K562 (cell line): ENCODE measurements at places on chromosomes 1 and 21.

DNA sequence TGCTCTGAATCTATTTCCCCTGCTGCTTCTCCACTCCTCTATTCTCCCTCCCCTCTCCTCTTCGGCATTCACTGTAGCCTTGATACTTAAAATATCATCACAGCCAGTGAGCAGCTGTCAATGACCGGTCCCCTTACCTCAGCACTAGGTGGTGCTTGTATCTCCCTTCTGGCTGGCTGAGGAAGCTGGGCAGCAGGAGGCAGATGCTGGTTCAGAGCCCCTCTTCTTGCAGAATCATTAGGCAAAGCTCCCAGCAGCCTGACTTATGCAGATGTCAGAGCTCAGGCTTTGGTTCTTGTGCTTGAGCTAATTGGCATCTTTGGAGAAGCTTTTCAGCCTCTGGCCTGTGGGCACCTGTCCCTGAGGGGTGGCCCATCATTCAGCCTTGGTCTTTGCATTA lies 31.9 kb upstream of the KCNA2 start:
- H3K27me3 ChIP-seq: peaks cover 3% of the 10 kb centered on the region
- no peak overlapping the region for H3K4me3 ChIP-seq
- DNase-seq: no peak

DNA sequence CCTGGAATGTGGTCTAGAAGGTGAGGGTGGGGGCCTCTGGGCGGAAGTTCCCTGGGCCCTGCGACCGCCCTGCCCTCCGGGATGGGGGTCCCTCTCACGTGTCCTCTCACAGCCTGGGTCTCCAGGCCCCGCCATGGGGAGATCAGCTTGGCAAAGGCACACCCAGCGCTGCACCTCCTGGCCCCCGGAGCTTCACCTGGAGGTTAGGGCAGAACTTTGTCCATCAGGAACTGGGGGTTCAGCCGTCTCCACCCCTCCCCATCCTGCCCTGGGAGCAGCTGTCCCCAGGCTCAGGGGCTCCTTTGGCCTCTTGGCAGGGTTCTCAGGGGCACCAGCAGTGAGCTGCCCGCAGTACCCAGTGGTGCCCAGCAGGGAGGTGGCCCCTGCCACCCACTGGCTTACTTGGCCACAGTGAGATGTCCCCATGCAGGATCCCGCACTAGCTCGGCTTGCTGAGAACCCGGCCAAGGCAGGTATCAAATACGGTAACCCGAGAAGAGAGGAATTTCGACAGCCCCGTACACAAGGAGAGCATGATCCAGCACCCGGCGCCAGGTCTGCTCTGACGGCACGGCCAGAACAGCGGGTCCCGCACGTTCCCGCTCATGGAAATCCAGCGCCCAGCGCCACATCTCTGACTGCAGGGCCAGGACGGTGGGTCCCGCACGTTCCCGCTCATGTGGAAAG lies 36.7 kb downstream of the RRP1 start:
- peaks cover 19% of the 10 kb centered on the region for H3K4me1 ChIP-seq
- no peak overlapping the region for H3K4me3 ChIP-seq
- H3K36me3 ChIP-seq: no peaks in the 10 kb centered on the region
- H3K27me3 ChIP-seq: no peaks in the 10 kb centered on the region
- no peak for DNase-seq

GRCh38 chr1:18069903-18070302 lies 37.7 kb upstream of the IGSF21 start:
- H3K4me3 ChIP-seq: no peak overlapping the region
- DNase-seq: no peak
- peaks cover 20% of the 10 kb centered on the region for H3K27me3 ChIP-seq
- H3K27ac ChIP-seq: no peak overlapping the region
- no peaks in the 10 kb centered on the region for H3K36me3 ChIP-seq

DNA sequence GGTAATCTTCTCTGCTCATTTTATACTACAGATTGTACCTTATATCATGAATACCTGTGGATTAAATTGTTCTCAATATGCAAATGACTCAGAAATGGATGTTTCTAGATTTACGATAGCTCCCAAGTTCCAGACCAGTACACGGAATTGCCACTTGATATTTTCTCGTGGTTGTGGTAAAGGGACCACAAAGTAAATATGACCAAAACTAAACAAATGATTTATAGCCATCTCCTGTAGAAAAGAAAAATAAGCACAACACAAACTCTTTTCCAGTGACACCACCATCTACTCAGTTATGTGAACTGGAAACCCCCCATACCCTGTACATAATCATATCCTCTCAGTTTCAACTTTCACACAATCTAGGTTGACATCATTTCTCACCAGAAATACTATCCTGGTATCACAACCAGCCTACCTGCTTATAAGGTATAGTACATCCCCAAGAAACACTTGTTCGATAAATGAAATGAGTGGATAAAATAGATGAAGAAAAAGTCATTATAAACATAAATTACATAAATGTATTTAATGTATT lies 172.3 kb downstream of the ADGRL4 start:
- no peaks in the 10 kb centered on the region for H3K36me3 ChIP-seq
- H3K4me3 ChIP-seq: no peak overlapping the region
- no peak for DNase-seq
- no peaks in the 10 kb centered on the region for H3K4me1 ChIP-seq
- no peak overlapping the region for H3K27ac ChIP-seq

GRCh38 chr1:182051938-182052337 lies 9.6 kb downstream of the ZNF648 start:
- H3K4me3 ChIP-seq: no peak overlapping the region
- DNase-seq: no peak
- no peaks in the 10 kb centered on the region for H3K36me3 ChIP-seq
- peaks cover 9% of the 10 kb centered on the region; the same call in 1 of the 2 replicates for H3K4me1 ChIP-seq
- H3K27ac ChIP-seq: no peak overlapping the region
- H3K27me3 ChIP-seq: peaks cover 9% of the 10 kb centered on the region; the same call in 1 of the 3 replicates

DNA sequence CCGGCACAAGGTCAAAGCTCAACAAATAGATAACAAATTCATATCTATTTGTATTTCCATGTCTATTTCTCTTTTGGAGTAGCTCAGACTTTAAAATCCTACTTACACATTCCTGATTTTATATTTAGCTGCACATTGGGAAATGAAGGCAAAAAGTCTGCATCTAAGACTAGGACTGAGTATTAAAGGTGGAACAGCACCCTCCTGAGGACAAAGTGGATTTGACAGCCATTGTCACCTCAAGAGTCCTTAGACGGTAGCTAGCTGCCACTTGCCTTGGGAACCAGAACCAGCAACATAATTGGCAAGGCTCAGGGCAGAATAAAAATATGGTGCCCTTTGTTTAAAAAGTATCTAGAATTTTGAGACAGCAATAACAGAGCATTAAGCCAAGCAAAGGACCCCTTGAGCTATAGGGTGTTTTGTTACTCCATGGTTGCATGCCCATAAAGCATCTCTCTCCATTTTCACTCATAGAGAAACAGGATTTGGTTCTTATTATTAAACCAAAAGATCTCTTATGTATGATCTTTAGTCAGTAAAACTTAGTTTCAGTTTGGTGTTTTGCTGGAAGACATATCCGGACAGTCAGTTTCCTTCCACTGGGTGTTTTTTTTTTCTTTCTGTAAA lies 30.0 kb upstream of the SGIP1 start:
- H3K27ac ChIP-seq: no peak overlapping the region
- no peaks in the 10 kb centered on the region for H3K36me3 ChIP-seq
- DNase-seq: peak; percentile 33
- no peak overlapping the region for H3K4me3 ChIP-seq
- H3K27me3 ChIP-seq: peaks cover 4% of the 10 kb centered on the region; the same call in 1 of the 3 replicates
- no peaks in the 10 kb centered on the region for H3K4me1 ChIP-seq
